ENCODE measurements at places on chromosomes 4 and X.

DNA sequence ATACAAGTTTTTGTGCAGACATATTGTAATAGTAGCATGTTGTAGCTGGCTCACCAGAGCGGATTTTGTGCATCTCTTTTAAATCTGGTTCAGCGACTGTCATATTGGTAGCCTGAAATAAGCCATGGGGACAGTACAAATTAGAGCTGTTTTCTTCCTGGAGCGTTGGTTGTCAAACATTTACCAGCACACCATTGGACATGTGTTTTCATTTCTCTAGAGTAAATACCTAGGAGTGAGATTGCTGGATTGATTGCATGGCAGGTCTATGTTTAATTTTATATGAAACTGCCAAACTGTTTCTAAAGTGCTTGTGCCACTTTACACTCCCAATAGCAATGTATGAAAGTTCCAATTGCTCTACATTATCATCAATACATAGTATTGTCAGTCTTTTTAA, 2.6 kb upstream of the ARAF start:
- DNase-seq, result no peak

DNA sequence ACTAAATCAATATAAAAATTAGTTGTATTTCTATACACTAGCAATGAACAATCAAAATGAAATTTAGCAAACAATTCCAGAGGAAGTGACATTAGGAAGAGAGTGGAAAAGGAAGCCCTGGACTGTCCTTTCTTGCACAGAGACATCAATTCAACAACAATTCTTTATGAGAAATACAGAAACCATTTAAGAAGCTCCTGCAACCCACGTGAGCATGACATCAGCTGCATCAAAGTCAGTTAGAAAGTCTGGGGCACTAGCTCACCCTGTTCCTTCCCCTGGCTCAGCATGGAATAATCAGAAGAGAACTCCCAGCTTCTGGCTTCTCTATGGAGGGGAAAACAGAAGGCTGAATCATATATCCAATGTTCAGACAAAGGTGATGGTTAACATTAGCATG, 48.6 kb upstream of the STARD8 start:
- DNase-seq, result no peak

- DNase-seq, result no peak
Observed at GRCh38 chrX:139204571-139204897, 326.0 kb upstream of the F9 start.

DNA sequence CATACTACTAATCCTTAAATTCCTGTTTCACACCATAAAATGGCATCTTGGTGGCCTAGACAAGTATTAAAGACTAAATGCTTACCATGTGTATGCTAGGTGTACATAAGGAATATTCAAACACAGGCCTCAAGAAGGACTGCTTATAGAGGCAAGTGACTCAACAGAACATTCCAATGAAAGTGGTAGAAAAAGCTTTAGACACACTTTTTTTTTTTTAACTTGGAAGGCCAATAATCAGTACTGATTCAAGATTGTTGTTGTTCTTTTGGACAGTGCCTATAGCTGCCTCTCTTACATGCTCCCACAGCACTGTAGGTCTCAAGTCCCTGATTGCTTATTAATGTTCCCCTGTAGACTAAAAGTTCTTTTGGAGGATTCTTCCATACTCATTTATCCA, 77.6 kb downstream of the FBXL5 start:
- DNase-seq, result no peak

GRCh38 chr4:23962462-23962861, 72.6 kb upstream of the PPARGC1A start:
- no peak for DNase-seq

GRCh38 chr4:26334366-26334765, 13.6 kb downstream of the RBPJ start:
- DNase-seq, result no peak

Data from stimulated activated CD4-positive, alpha-beta T cell treated with anti-CD3 and anti-CD28 coated beads, Interleukin-15, amount 100 ng/mL, for 1 hour (primary cell).